ENCODE measurements at places on chromosomes 2 and 18. TPM values are rescaled to one million over a fixed set of nuclear protein-coding genes. Genes with fewer than 3 reads are reported as not detected.

Gene CPO
- total RNA-seq: not detected

Gene SPP2
- not detected for total RNA-seq

Gene ACMSD
- total RNA-seq: not detected

Gene CNDP1
- not detected for total RNA-seq

Gene MC5R
- not detected for total RNA-seq

Gene MTCL1
- 52.5 TPM for total RNA-seq

Gene ACTG2
- 0.23 TPM for total RNA-seq

Gene SERPINB12
- not detected for total RNA-seq

Gene PCARE
- not detected for total RNA-seq

Gene SCTR
- total RNA-seq: not detected

Gene CYP1B1
- total RNA-seq: 4.2 TPM

Gene OR6B2
- total RNA-seq: not detected

Gene RHBDD1
- 9.0 TPM for total RNA-seq

Gene BOLL
- total RNA-seq: not detected

Gene C2orf80
- not detected for total RNA-seq

Gene SCN9A
- total RNA-seq: 4.4 TPM

Gene IL1R1
- 43.5 TPM for total RNA-seq

Gene HRH4
- not detected for total RNA-seq

Gene CRYBA2
- total RNA-seq: not detected

Gene ANKRD30BL
- total RNA-seq: not detected

Gene ANKRD53
- not detected for total RNA-seq

Gene ACVR1C
- not detected for total RNA-seq

Gene MXD1
- total RNA-seq: 2.2 TPM

Gene NEU4
- total RNA-seq: 0.21 TPM

Gene KCNS3
- total RNA-seq: 1.1 TPM

Gene MYCN
- not detected for total RNA-seq

Gene OSR1
- 6.6 TPM for total RNA-seq

Gene SCN2A
- total RNA-seq: not detected

Gene CNTNAP5
- total RNA-seq: not detected

Gene ACTR2
- total RNA-seq: 168 TPM

Gene KATNAL2
- total RNA-seq: 1.4 TPM

Gene ITPRIPL1
- total RNA-seq: not detected

Gene NCKAP1
- 89.4 TPM for total RNA-seq

Gene CIDEA
- not detected for total RNA-seq

Gene NLRC4
- total RNA-seq: 0.09 TPM

Gene GAREM2
- 5.6 TPM for total RNA-seq

All from A549 treated with Mapracorat at 1 μM for 4 hours (cell line).